Activated T-cell treated with anti-CD3 and anti-CD28 coated beads, Interleukin-2, amount 50 U/mL, for 24 hours (primary cell): ENCODE measurements at places on chromosomes 1 and 21.
A peak's percentile ranks its signal among the peaks of the same experiment; 100 is the strongest.

- H3K4me3 ChIP-seq, result no peak overlapping the region
- H3K27ac ChIP-seq, result no peak overlapping the region
- H3K36me3 ChIP-seq, result no peaks in the 10 kb centered on the region
- peaks cover 3% of the 10 kb centered on the region for H3K27me3 ChIP-seq
- peaks cover 20% of the 10 kb centered on the region for H3K4me1 ChIP-seq
These were observed 36.8 kb downstream of the UBE2U start for GRCh38 chr1:64240206-64240605.

DNA sequence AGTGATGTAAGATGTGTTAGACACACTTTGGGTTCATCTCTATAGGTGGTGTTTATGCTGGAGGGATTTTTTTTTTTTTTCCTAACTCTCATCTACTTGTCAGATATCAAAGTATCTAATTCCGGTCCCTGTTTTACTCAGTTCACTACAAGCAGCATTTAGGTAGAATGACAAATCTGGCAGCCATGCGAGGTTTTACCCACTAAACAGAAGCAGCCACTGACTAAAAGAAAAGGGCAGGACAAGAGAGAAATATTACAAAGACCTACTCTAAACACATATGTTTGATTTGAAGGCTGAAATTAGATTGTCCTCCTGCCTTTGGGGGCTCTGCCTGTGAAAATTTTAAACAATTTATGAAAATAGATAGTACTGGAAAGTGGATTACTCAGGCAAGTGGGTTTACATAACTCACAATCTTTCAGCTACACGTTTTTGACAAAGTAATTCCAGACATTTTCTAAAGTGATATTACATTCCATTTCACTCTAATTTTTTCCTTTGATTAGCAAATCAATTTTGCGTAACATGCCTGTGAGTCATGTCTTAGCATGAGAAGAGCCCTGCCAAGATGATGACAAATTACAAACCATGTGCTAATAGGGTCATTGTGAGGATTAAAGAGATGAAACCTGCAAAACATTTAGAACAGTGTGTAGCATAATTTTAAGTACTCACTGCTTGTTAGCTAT is 172.6 kb downstream of the PLA2G4A start:
- H3K4me1 ChIP-seq, result no peaks in the 10 kb centered on the region
- DNase-seq, result no peak
- no peak overlapping the region for H3K27ac ChIP-seq
- H3K36me3 ChIP-seq, result no peaks in the 10 kb centered on the region
- H3K27me3 ChIP-seq, result peaks cover 11% of the 10 kb centered on the region
- H3K4me3 ChIP-seq, result no peak overlapping the region

- H3K4me3 ChIP-seq, result no peak overlapping the region
- H3K36me3 ChIP-seq, result peaks cover 8% of the 10 kb centered on the region
- H3K27me3 ChIP-seq, result no peaks in the 10 kb centered on the region
- DNase-seq, result no peak
- H3K4me1 ChIP-seq, result peaks cover 44% of the 10 kb centered on the region
- H3K27ac ChIP-seq, result peak overlapping the region; percentile 55
These were observed 31.4 kb downstream of the CLSTN1 start for GRCh38 chr1:9792156-9793042.

DNA sequence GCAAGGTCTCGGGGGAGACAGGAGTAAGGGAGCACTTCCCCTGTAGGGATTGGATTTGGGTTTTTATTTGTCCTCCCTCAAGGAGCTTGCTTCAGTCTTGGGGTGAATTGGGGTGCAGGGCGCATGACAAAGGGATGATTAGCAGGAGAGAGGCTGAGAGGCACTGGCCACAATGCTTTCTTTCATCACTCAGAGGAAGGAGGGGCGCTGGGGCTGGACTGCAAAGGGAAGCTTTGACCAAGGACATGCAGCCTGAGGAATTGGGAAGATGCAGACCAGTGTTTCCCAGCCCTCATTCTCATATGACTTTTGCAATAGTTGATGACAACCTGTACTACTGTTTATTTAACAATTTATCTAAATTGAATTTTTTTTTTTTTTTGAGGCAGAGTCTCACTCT is 34.1 kb upstream of the PDPN start:
- no peaks in the 10 kb centered on the region for H3K36me3 ChIP-seq
- H3K4me3 ChIP-seq, result no peak overlapping the region
- H3K4me1 ChIP-seq, result no peaks in the 10 kb centered on the region
- no peak overlapping the region for H3K27ac ChIP-seq
- peaks cover 18% of the 10 kb centered on the region for H3K27me3 ChIP-seq

DNA sequence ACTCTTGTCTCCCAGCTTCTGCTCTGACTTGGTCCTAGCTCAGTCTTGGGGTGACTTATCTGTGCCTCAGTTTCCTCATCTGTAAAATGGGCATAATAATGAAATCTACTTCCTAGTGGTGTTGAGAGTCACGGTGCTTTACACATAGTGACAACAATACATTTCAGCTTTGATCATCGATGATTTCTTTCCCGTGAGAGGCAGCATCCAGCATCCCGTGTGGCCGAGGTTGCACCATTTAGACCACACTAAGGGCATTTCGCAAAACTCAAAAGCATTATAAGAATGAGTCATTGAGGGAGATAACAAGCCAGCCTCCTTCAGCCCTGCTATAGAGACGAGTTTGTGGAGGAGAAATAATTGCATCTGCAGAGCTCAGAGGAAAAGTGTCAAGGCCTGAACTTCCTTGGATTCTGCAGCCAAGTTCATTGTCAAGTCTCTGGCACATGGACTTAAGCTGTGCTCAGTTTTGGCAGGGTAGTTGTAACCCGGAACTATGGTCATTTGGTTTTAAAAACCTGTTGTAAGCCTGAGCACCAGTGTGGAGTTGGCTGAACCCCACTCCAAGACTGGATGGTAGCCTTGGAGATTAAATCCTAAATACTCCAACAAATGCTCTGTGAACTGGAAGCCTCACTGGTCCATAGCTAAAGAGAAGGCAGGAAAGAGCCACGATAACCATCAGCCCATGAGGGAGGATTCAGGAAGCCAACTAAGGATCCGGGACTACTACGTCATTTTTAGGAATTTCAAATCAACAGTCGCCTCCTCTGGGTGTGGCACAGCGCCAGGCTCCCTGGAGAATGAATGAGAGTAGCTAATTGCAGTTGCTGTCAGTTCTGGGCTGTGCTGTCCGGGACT is 64.2 kb downstream of the TCP10L start:
- no peaks in the 10 kb centered on the region for H3K27me3 ChIP-seq
- H3K4me3 ChIP-seq, result no peak overlapping the region
- no peak overlapping the region for H3K27ac ChIP-seq

- no peak overlapping the region for H3K4me3 ChIP-seq
- no peaks in the 10 kb centered on the region for H3K36me3 ChIP-seq
- peak; percentile 56 for DNase-seq
These were observed 65.9 kb downstream of the NDUFS5 start for GRCh38 chr1:39091845-39092645.

DNA sequence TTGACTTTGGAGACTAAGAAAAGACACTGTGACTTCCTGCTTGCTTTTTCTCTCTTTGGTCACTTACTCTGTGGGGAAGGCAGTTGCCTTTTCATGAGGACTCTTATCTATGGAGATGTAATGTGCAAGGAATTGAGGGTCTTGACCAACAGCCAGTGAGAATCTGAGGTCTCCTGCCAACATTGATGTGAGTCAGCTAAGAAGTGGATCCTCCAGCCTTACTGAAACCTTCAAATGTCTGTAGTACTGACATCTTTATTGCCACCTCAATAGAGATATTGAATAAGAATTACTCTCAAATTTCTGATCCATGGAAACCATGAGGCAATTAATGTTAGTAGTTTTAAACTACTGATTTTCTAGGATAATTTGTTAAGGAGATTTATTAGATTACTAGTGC is 598.4 kb downstream of the ADGRL2 start:
- DNase-seq, result no peak
- no peaks in the 10 kb centered on the region for H3K36me3 ChIP-seq
- H3K4me1 ChIP-seq, result no peaks in the 10 kb centered on the region
- H3K27ac ChIP-seq, result no peak overlapping the region
- H3K27me3 ChIP-seq, result no peaks in the 10 kb centered on the region
- no peak overlapping the region for H3K4me3 ChIP-seq

GRCh38 chr1:116722016-116722838 is 32.0 kb upstream of the CD2 start:
- H3K27me3 ChIP-seq, result no peaks in the 10 kb centered on the region
- H3K36me3 ChIP-seq, result no peaks in the 10 kb centered on the region
- peaks cover 19% of the 10 kb centered on the region for H3K4me1 ChIP-seq

GRCh38 chr1:55522353-55522903 is 307.3 kb upstream of the USP24 start:
- no peak overlapping the region for H3K27ac ChIP-seq
- no peaks in the 10 kb centered on the region for H3K4me1 ChIP-seq
- DNase-seq, result no peak
- no peaks in the 10 kb centered on the region for H3K36me3 ChIP-seq

GRCh38 chr1:247281001-247281574 is 25.2 kb downstream of the VN1R5 start:
- H3K4me1 ChIP-seq, result no peaks in the 10 kb centered on the region
- no peak overlapping the region for H3K27ac ChIP-seq
- no peak overlapping the region for H3K4me3 ChIP-seq
- DNase-seq, result no peak
- no peaks in the 10 kb centered on the region for H3K36me3 ChIP-seq
- H3K27me3 ChIP-seq, result no peaks in the 10 kb centered on the region

- no peak overlapping the region for H3K27ac ChIP-seq
- no peak for DNase-seq
- H3K4me1 ChIP-seq, result peaks cover 8% of the 10 kb centered on the region
- H3K36me3 ChIP-seq, result peaks cover 9% of the 10 kb centered on the region
- no peaks in the 10 kb centered on the region for H3K27me3 ChIP-seq
- H3K4me3 ChIP-seq, result no peak overlapping the region
These were observed 109.7 kb upstream of the CACYBP start for GRCh38 chr1:174890024-174890423.

DNA sequence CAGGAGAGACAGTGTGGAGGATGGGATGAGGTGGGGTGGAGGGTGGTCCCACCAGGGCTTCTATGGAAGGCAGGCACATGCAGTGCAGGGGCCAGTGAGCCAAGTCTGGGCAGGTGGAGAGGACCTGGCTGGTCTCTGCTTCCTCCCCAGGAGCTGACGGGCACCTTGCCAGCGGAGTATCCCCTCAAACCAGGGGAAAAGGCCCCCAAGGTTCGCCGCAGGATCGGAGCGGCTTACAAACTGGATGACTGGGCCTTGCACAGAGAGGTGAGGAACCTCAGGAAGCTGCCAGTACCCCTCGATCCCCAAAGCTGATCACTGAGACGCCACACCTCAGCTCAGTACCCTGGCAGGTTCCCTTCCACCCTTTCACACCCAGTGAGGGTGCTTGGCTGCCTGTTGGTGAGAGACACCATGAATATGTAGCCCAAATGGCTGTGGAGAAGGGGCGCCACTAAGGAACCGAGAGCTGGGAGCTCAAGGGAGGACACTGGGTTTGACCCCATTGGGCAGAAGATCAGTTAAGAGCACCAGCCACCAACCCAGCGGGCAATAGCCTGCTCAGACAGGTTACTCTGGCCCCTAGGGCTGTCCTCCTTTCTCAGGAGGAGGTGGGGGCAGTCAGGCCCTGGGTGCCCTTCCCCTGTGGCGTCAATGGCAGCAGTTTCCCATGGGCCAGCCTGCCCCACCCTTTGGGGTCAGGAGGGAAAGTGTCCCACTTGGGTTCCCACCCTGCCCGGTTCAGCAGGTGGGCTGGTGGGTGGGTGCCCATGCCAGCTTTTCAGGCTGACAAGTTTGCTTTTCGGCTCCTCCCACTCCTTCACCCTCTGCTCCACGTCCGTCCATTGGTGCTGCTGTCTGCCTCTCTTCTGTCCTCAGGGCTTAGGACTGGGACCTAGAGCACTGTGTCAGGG is 5.5 kb downstream of the INAVA start:
- H3K36me3 ChIP-seq, result no peaks in the 10 kb centered on the region
- H3K4me3 ChIP-seq, result no peak overlapping the region
- H3K27ac ChIP-seq, result no peak overlapping the region
- peaks cover 59% of the 10 kb centered on the region for H3K27me3 ChIP-seq
- peaks cover 6% of the 10 kb centered on the region for H3K4me1 ChIP-seq

DNA sequence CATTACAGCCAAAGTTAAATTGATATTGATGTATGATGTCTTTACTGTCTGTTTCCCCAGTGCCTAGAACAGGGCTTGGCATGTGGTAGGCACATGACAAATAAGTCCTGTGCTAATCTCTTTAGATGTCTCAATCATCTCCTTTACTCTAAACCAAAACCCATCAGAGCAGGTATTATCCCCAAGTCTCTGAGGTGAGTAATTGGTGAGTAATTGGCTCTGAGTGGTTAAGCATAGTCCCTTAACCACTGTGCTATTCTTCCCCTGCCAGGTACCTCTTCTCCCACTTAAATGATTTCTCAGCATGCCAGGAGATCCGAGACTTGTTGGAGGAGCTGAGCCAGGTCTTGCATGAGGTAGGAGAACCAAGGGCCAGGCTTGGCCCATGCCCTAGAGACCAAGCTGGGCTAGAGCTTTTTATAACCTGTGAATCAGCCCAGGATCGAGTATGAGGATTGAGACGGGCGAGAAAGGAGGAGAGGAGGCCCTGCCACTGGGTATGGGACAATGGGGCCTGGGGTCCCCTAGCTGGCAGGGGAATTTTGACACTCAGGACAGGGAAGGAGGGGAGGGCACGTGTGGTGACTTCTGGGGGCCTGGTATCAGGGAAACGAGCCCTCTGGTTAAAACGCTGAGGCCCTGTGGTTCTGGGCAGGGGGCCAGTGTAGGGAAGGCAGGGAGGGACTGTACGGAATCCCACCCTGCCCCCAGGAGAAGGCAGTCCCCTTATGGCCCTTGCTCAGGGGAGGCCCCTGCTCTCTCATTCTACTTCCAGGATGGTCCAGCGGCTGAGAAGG is 4.5 kb downstream of the CNKSR1 start:
- H3K4me1 ChIP-seq, result peaks cover 5% of the 10 kb centered on the region
- no peaks in the 10 kb centered on the region for H3K27me3 ChIP-seq
- H3K27ac ChIP-seq, result no peak overlapping the region
- no peaks in the 10 kb centered on the region for H3K36me3 ChIP-seq
- DNase-seq, result no peak

DNA sequence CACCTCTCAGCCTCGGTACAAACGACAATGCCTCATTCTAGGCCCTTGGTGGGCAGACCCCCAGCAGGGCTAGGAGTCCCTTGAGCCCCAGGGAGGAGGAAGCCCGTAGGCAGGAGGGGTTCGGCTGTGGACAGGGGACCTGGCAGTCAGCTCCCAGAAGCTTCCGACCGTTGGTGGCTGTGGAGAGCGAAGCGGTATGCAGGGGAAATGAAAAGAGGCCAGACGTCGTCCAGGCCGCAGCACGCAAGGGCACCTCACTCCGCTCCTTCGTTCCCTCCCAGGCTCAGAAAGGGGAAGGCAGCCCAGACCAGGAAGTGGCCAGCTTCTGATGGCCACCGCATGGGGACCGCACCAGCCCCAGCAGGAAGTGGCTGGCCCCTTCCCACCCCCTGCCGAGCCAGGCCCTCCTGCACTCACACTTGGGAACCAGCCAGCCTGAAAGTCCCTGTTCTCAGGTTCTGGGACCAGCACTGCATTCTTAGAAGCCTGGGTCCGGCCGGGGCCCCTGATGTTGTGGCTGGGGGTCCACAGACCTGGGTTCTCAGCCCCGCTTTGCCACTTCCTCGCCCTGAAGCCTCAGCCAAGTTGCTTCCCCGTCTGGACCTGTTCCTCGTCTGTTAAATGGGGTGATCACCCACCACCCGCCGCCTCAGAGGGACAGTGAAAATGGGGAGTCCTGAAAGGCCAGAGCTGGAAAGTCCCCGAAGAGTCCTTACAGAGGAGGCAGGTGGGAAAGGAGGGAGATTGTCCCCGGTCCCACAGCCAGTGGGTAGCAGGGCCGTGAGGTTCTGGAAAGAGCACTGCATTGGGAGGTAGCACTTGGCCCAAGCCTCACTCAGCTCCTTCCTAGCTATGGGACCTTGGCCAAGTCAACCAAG is 104.0 kb upstream of the RUNX3 start:
- H3K36me3 ChIP-seq, result peaks cover 2% of the 10 kb centered on the region
- peaks cover 35% of the 10 kb centered on the region for H3K4me1 ChIP-seq
- peak overlapping the region; percentile 96 for H3K27ac ChIP-seq
- peak; percentile 44 for DNase-seq

GRCh38 chr1:208201229-208201628 is 43.0 kb downstream of the PLXNA2 start:
- no peak for DNase-seq
- no peak overlapping the region for H3K4me3 ChIP-seq
- no peak overlapping the region for H3K27ac ChIP-seq
- H3K36me3 ChIP-seq, result no peaks in the 10 kb centered on the region
- no peaks in the 10 kb centered on the region for H3K4me1 ChIP-seq
